Astrocyte (in vitro differentiated cells and primary cell): ENCODE measurements at places on chromosomes 12 and 14. TPM values are rescaled to one million over a fixed set of nuclear protein-coding genes. Genes with fewer than 3 reads are reported as not detected.
A peak's percentile ranks its signal among the peaks of the same experiment; 100 is the strongest.

LRRC10 gene
- not detected in 2 replicates for total RNA-seq

TMEM132C gene
- not detected in 2 replicates for total RNA-seq

TMEM30B gene
- total RNA-seq = 0.36 TPM in 1 of 2 replicates, not detected in the other

OR6C76 gene
- total RNA-seq = not detected in 2 replicates

NAV3 gene
- 24.1 and 29.7 TPM in 2 replicates for total RNA-seq

TIGAR gene
- total RNA-seq = 91.7 and 95.4 TPM in 2 replicates

LBHD2 gene
- total RNA-seq = not detected in 2 replicates

PTPN6 gene
- total RNA-seq = 5.2 and 8.9 TPM in 2 replicates

- H3K27me3 ChIP-seq = no peaks in the 10 kb centered on the region
- no peak for DNase-seq
- H3K36me3 ChIP-seq = no peaks in the 10 kb centered on the region
These were observed 27.6 kb upstream of the ETV6 start for GRCh38 chr12:11621797-11622423.

GRCh38 chr12:85004204-85004603 lies 31.9 kb downstream of the TSPAN19 start:
- H3K36me3 ChIP-seq = no peaks in the 10 kb centered on the region
- no peak overlapping the region for H3K4me3 ChIP-seq
- no peak for DNase-seq
- H3K27ac ChIP-seq = no peak overlapping the region
- no peaks in the 10 kb centered on the region for H3K27me3 ChIP-seq

- H3K36me3 ChIP-seq = no peaks in the 10 kb centered on the region
These were observed 514 bp upstream of the LARP4 start for GRCh38 chr12:50400104-50400637.

DNA sequence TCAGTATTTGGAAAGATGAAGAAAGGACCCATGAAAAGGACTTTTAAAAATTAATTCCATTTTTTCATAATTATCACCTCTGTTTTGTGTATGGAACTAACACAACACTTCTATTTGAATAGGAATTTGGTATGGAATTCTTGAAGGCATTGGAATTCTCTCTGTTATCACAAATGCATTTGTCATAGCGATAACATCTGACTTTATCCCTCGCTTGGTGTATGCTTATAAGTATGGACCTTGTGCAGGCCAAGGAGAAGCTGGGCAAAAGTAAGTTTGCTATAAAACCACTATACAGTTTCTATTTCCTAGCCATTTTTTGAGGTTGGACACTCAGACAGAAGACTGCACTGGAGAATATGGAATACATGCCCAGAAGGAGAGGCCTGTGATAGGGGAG lies 98.6 kb downstream of the SLC5A8 start:
- H3K4me1 ChIP-seq = no peaks in the 10 kb centered on the region
- DNase-seq = peak; percentile 7
- no peaks in the 10 kb centered on the region for H3K36me3 ChIP-seq
- no peak overlapping the region for H3K4me3 ChIP-seq
- no peaks in the 10 kb centered on the region for H3K27me3 ChIP-seq

DNA sequence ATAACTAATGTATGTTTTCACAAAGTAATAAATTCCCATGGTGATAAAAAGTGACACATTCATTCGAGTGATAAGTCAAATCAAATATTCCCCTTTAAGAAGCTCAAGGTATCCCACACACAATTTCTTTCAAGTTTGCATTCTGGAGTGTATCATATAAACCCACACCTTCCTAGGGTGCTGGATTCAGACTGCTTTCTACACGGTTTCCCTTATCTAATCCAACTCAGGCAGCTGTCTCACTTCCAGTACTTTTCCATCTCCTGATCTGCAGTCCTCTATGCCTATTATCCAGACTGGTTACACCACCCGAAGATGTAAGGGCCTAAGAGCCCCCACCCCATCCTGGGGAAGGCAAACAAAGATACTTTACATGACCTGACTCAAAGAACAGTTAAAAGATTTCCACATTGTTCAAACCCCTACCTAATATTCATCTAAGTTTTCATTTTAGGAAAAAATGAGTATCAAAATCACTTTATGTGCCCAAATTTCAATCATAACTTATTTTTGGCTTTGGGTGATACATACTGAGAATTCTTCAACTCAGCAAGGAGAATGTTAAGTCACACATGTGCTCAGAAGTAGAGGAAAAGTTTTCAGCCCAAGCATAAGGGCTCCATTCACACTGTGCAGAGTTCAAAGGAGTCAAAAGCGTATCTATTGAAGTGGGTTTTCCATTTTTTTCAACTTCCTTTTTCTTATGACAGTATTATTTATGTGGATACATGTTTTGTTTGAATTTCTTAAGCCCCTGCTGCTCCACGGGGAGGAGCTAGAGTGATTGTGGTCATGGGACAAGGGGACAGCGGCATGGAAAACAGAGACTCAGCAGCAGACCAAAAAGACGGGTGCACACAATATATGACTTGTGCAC lies 41.8 kb downstream of the CORO1C start:
- H3K27ac ChIP-seq = peak overlapping the region; percentile 99
- no peaks in the 10 kb centered on the region for H3K27me3 ChIP-seq
- DNase-seq = peak; percentile 49
- peaks cover 68% of the 10 kb centered on the region for H3K4me1 ChIP-seq

GRCh38 chr14:71236487-71236886 lies 329.2 kb downstream of the PCNX1 start:
- no peaks in the 10 kb centered on the region for H3K36me3 ChIP-seq
- DNase-seq = no peak
- no peak overlapping the region for H3K27ac ChIP-seq

GRCh38 chr12:104749545-104749944 lies 208.5 kb downstream of the SLC41A2 start:
- H3K4me3 ChIP-seq = no peak overlapping the region
- H3K27ac ChIP-seq = no peak overlapping the region
- H3K27me3 ChIP-seq = no peaks in the 10 kb centered on the region
- no peaks in the 10 kb centered on the region for H3K36me3 ChIP-seq
- no peak for DNase-seq
- peaks cover 18% of the 10 kb centered on the region for H3K4me1 ChIP-seq

GRCh38 chr12:46024099-46024498 lies 33.7 kb upstream of the SCAF11 start:
- no peak overlapping the region for H3K4me3 ChIP-seq
- no peak overlapping the region for H3K27ac ChIP-seq
- H3K4me1 ChIP-seq = no peaks in the 10 kb centered on the region
- no peak for DNase-seq
- no peaks in the 10 kb centered on the region for H3K27me3 ChIP-seq

- H3K27ac ChIP-seq = peak overlapping the region; percentile 39
- no peaks in the 10 kb centered on the region for H3K27me3 ChIP-seq
- DNase-seq = peak; percentile 73
- H3K4me3 ChIP-seq = peak overlapping the region; percentile 4
These were observed 129.4 kb upstream of the DNM1L start for GRCh38 chr12:32549675-32550079.

DNA sequence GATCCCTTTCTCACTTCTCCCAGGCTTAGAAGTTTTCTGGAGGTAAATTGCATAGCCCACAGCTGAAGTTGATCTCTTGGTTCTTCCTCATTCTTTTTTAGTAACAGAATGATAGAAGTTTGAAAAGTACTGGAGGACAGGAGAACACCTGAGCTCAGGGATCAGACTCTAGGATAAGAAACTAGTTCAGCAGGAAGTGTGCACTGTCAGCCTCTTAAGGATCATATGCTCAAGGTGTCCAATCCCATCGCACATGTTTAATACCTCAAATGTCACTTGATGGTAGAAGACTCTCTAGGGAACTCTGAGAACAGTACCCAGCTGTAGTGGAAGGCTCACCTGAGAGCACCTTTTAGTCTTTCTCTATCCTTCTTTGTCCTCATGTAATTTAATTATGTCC lies 14.7 kb upstream of the LIMA1 start:
- no peak for DNase-seq
- H3K27me3 ChIP-seq = no peaks in the 10 kb centered on the region
- H3K27ac ChIP-seq = no peak overlapping the region
- no peak overlapping the region for H3K4me3 ChIP-seq
- no peaks in the 10 kb centered on the region for H3K4me1 ChIP-seq
- no peaks in the 10 kb centered on the region for H3K36me3 ChIP-seq

GRCh38 chr14:91380610-91381371 lies 36.8 kb downstream of the CCDC88C start:
- H3K27me3 ChIP-seq = peaks cover 10% of the 10 kb centered on the region
- no peaks in the 10 kb centered on the region for H3K36me3 ChIP-seq
- peaks cover 4% of the 10 kb centered on the region for H3K4me1 ChIP-seq
- no peak overlapping the region for H3K27ac ChIP-seq
- DNase-seq = peak; percentile 50
- H3K4me3 ChIP-seq = no peak overlapping the region

DNA sequence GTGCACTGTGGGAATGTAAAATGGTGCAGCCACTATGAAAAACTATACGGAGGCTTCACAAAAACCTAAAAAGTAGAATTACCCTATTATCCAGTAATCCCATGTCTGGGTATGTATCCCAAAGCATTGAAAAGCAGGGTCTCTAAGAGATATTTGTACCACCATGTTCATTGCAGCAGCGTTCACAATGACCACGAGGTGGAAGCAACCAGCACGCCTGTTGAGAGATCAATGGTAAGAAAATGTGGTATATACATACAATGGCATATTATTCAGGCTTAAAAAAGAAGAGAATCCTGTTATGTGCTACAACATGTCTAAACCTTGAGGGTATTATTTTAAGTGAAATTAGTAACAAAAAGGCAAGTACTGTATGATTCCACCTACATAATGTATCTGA lies 910 bp upstream of the NOPCHAP1 start:
- H3K4me1 ChIP-seq = peaks cover 13% of the 10 kb centered on the region
- DNase-seq = no peak
- no peak overlapping the region for H3K27ac ChIP-seq
- H3K4me3 ChIP-seq = no peak overlapping the region
- H3K27me3 ChIP-seq = no peaks in the 10 kb centered on the region
- peaks cover 6% of the 10 kb centered on the region for H3K36me3 ChIP-seq

- H3K36me3 ChIP-seq = no peaks in the 10 kb centered on the region
- no peaks in the 10 kb centered on the region for H3K27me3 ChIP-seq
These were observed 2.2 kb downstream of the MMP17 start for GRCh38 chr12:131830335-131830913.

DNA sequence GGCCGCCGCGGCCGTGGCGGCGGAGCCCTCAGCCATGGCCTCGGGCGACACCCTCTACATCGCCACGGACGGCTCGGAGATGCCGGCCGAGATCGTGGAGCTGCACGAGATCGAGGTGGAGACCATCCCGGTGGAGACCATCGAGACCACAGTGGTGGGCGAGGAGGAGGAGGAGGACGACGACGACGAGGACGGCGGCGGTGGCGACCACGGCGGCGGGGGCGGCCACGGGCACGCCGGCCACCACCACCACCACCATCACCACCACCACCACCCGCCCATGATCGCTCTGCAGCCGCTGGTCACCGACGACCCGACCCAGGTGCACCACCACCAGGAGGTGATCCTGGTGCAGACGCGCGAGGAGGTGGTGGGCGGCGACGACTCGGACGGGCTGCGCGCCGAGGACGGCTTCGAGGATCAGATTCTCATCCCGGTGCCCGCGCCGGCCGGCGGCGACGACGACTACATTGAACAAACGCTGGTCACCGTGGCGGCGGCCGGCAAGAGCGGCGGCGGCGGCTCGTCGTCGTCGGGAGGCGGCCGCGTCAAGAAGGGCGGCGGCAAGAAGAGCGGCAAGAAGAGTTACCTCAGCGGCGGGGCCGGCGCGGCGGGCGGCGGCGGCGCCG lies 381 bp downstream of the YY1 start:
- peak overlapping the region; percentile 85 for H3K4me3 ChIP-seq
- H3K27me3 ChIP-seq = no peaks in the 10 kb centered on the region
- H3K36me3 ChIP-seq = no peaks in the 10 kb centered on the region
- no peak for DNase-seq

DNA sequence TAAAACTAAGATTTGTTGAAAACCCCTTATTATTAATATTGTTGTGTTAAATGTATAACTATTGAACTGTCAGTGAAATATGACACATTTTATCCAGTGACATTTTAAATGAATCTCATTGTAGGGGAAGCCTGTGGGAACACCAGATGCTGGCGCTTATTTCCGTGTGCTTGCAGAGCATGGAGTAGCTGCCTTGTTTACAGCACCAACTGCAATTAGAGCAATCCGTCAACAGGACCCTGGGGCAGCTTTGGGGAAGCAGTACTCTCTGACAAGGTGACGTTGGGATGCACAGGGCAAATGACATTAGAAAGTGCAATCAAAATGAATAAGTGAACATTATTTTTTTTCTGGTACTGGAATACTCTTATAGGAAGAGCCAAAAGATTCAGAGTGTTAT lies 96.8 kb downstream of the ACSS3 start:
- no peak overlapping the region for H3K27ac ChIP-seq
- no peaks in the 10 kb centered on the region for H3K4me1 ChIP-seq
- H3K27me3 ChIP-seq = no peaks in the 10 kb centered on the region
- H3K4me3 ChIP-seq = no peak overlapping the region
- DNase-seq = no peak
- H3K36me3 ChIP-seq = no peaks in the 10 kb centered on the region

DNA sequence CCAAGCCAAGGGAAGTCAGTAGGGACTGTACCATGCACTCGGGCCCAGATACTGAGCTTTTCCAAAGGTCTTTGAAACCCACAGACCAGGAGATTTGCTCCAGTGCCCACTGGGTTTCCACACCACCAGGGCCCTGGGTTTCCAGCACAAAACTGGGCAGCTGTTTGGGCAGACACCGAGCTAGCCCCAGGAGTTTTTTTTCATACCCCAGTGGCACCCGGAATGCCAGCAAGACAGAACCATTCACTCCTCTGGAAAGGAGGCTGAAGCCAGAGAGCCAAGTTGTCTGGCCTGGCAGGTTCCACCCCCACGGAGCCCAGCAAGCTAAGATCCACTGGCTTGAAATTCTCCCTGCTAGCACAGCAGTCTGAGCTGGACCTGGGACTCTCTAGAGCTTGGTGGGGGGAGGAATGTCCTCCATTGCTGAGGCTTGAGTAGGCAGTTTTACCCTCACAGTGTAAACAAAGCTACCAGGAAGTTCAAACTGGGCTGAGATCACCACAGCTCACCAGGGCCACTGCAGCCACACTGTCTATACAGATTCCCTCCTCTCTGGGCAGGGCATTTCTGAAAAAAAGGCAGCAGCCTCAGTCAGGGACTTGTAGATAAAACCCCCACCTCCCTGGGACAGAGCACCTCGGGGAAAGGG lies 793.7 kb downstream of the RPS29 start:
- no peaks in the 10 kb centered on the region for H3K4me1 ChIP-seq
- H3K27me3 ChIP-seq = no peaks in the 10 kb centered on the region
- no peak overlapping the region for H3K4me3 ChIP-seq
- DNase-seq = no peak
- H3K36me3 ChIP-seq = no peaks in the 10 kb centered on the region

DNA sequence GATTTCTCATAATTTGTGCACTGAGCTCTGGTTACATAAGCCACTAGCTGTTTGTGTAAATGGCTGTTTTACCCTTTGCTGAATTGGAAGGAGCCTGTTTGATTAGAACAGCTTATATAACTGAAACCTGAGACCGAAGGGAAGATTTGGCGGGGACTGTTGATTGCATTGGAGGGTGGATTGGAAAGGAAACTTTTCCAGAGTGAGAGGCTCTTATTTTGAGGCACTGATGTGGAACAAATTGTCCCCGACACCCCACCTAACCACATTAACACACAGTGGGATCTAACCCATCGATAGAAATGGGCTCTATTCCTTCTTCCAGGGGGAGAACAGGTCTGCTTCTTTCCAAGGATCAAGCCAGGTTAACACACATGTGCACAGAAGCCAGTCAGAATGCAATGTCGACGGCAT lies 51.7 kb downstream of the TMEM30B start:
- DNase-seq = no peak
- no peak overlapping the region for H3K27ac ChIP-seq
- no peaks in the 10 kb centered on the region for H3K36me3 ChIP-seq
